ENCODE measurements at places on chromosomes 16 and 17. TPM values are rescaled to one million over a fixed set of nuclear protein-coding genes. Genes with fewer than 3 reads are reported as not detected.

KRT9 gene
- not detected for total RNA-seq

C17orf50 gene
- not detected for total RNA-seq

CRYBA1 gene
- not detected for total RNA-seq

ALOX12B gene
- not detected for total RNA-seq

NHLRC4 gene
- total RNA-seq, result not detected

DNA sequence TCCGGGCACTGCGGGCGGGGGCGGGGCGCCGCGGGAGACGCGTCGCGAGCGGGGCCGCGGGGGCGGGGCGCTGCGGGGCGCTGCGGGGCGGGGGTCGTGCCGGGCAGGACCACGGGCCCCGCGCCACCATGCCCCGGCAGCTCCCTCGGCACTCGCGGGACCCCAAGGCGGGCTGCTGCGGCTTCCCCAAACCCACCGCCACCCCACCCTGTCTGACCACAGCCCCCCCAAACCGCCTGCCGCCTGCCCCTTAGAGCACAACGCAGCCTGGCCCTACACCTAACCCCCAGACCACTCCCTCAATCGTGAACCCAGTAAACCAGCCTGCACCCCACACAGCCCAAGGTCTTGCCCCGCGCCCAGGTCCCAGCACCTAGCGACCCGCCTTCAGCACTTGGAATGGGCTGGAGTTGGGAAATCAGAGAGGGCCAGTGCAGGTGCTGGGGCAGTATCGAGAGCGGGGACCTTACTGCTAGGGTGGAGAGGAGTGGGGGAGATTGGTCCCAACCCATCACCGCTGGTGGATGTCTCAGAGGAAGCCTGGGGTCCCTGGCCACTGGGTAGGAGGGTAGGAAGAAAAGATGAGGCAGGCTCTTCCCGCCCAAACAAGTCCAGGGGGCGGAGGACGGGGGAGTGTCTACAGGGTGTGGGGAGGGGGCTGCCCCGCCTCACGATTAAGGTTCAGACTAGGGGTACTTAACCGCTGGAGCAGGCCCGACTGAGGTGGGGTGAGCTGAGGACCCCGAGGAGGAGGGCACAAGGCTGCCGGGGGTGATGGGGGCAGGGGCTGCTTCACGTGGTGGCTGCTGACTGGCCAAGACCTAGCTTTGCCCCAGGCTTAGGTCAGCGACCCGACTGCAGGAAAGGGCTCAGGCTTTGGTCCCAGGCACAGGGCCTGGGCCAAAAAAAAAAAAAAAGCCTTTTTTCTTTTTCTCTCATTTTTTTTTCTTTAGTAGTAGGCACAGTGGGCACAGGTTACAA is 539 bp upstream of the VAMP2 start:
- no peak for DNase-seq

DNA sequence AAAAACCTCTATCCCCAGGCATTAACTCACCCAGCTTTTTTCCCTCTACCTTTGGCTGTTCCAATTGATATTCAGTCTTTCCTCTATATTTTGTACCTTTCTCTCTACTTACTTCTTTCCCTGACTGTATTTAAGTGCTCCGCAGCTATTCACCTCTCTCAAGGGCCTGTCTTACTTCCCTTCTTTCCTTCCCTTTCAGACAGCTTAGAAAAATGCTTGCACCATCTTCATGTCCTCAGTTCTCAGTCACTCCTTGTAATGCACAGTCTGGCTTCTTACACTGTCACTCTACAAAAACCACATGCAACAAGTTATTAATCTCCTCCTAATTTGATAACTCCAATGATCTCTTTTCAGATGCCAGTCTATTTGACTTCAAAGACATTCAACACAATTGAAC is 163.4 kb downstream of the PHKB start:
- DNase-seq, result no peak

DNA sequence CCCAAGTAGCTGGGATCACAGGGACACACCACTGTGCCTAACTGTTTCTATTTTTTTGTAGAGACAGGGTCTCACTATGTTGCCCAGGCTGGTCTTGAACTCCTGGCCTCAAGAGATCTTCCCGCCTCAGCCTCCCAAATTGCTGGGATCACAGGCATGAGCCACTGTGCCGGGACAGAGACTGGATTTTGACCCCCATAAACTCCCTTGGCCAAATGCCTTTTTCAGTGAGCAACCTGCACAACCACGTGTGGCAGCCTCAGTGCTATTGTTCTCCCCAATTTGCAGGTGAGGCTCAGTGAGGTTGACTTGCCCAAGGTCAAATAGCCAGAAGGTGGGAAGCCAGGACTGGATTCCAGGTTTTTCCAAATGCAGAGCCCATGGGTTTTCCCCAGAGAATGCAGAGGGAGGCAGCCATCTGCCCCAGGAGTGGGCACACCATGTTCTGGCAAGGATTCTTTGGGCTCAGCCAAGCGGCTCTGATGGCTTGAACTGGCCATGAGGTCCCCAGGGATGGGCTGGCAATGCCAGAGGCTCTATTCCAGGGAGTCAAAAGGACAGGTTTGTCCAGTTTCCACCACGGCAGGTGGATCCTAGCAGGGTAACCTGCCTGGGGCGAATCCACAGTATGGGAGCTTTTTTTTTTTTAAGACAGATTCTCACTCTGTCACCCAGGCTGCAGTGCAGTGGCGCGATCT is 1.8 kb downstream of the IL27 start:
- DNase-seq, result no peak

- no peak for DNase-seq
These were observed 792 bp downstream of the PPP1R9B start for GRCh38 chr17:50149417-50150353.

DNA sequence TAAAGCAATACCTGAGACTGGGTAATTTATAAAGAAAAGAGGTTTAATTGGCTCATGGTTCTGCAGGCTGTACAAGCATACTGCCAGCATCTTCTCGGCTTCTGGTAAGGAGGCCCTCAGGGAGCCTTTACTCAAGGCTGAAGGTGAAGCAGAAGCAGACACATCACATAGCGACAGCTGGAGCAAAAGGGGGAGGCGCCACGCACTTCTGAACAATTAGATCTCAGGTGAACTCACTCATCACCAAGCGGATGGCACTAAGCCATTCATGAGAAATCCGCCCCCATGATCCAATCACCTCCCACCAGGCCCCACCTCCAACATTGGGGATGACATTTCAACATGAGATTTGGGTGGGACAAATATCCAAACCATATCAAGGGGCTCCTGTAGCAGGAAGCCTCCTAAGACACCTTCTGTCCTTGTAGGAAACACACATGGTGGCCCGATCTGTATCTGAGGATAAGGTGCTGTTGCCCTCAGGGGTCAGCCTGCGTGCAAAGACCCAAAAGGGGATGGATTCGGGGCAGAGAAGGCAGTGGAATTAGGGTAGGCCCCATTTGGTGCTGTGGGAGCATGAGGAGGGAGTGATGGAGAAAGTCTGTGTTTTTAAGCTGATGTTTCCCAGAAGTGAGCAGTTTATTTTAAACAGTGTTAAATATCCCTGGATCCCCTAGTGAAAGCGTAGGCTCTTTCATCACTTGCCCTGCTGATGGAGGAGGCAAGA is 23.0 kb downstream of the IL21R start:
- peak; percentile 40 for DNase-seq

- DNase-seq, result no peak
These were observed 231.7 kb downstream of the SLC39A11 start for GRCh38 chr17:72860778-72861177.

DNA sequence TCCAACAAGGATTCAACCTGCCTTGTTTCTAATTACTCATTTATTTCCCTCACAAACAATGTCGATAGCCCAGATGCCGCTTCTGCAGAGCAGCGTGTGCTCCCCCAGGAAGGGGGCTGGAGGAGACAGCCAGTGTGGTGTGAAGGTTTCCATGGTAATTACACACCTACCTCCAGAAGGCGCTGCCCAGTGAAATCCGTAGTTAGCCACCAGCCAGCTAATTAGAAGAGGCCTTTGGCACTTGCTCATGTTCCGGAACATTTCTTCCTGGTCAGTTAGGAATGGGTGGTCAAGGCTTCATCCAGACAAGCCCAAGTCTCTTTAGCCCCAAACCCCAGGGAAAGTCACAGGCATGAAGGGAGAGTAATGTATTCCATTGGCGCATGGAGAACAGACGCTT is 342.5 kb upstream of the C16orf82 start:
- DNase-seq, result no peak

All from ascending aorta (tissue), 2 donors.